AG04450 (cell line): ENCODE measurements at places on chromosomes 13 and 19. TPM values are rescaled to one million over a fixed set of nuclear protein-coding genes. Genes with fewer than 3 reads are reported as not detected.

FFAR1 gene
- not detected in 2 replicates for polyA plus RNA-seq

WTIP gene
- 27.2 and 32.1 TPM in 2 replicates for polyA plus RNA-seq

KIR3DL2 gene
- not detected in 2 replicates for polyA plus RNA-seq

MUC16 gene
- not detected in 2 replicates for polyA plus RNA-seq

CEACAM8 gene
- polyA plus RNA-seq: not detected in 2 replicates

CNOT3 gene
- polyA plus RNA-seq: 9.9 and 18.7 TPM in 2 replicates

ZNF681 gene
- 0.36 and 0.82 TPM in 2 replicates for polyA plus RNA-seq

GAPDHS gene
- polyA plus RNA-seq: not detected in 2 replicates

DNA sequence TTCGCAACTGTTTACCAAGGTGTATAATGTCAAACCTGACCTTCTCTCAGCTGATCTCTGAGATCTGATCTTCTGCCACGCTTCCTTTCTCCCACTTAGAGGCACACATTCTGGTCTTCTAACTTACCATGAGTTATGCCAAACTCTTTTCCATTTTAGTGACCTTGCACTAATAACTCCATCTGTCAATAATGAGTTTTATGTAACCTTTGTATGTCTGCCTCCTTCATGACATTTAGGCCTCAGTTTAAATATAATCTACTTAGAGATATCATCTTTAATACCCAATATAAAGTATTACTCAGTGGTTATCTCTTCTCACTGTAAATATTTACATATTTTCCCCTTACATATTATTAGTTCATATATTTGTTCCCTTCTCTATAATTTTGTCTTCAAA lies 827.5 kb upstream of the PCDH20 start:
- DNase-seq: no peak

DNA sequence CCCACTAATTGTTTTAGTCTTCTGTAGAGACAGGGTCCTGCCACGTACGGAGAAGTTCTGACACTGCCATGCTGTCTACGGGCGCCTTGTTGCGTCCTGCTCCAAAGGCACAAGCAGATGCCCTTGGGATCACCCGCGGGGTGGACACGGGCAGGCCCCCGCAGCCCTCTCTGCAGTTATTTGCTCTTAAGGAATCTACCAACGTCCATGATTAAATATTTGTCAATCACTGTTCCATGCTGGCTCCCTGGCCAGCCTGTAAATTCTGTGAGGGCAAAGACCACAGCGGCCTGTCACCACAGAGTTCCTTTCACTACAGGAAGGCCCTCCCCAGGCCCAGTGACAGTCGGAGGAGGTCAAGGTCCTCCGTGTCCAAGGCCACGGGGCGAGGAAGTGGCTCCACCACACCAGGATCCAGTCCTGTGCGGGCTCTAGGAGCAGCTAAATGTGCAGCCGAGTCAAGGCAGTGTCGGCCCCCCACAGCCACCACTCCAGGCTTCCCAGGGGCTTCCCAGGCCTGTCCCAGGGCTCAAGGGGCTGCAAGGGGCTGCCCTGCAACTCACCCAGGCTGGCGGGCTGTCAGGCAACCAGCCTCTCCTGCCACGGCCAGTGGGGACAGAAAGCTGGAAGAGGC lies 2.1 kb downstream of the RNF126 start:
- DNase-seq: no peak

DNA sequence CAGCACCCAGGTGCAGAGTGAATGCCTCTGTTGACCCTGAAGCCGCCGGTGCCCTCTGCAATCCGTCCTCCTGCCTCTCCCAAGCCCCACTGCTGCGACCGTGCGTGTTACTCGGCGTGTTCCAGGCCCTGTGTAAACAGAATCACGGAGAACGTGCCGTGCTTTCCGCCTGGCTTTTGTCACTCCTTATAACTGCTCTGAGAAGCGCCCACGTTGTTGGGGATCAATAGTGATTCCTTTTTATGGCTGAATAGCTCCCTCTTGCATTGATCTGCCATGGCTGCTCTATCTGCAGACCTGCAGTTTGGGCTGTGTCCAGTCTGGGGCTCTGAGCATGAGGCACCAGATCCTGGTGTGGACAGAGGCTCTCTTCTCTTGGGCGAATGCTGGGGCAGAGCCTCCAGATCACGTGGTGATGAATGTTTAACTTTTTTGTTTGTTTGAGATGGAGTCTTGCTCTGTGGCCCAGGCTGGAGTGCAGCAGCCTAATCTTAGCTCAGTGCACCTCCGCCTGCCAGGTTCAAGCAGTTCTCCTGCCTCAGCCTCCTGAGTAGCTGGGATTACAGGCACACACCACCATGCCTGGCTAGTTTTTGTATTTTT lies 15.8 kb downstream of the ADPRHL1 start:
- DNase-seq: no peak

DNA sequence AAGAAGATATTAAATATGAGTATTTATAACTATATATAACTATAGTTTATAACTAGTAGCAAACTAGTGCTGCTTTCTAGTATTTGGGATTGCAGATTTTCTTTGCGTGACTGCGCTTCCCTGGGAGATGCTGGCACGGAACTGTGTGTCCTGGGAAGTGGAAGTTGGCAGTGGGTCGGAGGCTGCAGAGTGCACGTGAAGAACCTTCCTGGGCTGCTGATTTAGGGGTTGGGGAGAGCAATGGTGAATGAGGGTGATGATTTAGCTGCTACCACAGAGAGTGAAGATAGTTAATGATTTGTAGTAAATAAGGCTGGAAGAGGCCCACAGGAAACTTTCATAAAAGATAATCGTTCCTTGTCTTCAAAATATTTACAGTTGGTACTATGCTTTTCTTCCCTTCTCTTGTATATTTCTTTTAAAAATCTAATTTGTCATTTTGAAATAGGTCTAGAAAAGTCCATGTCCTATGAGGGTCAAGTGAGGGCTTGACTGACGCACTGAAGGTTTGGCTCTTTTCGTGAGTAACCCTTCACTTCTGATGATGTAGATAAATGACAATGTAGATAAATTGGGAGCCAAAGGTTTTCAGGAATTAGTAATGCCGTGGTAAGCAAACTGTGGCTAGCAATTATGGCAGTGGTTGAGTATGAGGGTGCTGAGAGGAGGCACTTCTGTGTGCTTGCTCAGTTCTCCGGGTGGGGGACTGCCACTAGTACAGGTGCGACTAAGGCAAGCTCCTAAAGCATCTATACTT lies 3.0 kb upstream of the NAA16 start:
- DNase-seq: no peak

GRCh38 chr13:53200075-53200474 lies 171.5 kb downstream of the OLFM4 start:
- no peak for DNase-seq

GRCh38 chr19:51418707-51419106 lies 1.3 kb upstream of the SIGLEC10 start:
- DNase-seq: no peak

GRCh38 chr13:101289764-101290163 lies 126.5 kb downstream of the NALCN start:
- DNase-seq: peak; percentile 13

GRCh38 chr13:111241862-111242261 lies 78.6 kb upstream of the TEX29 start:
- no peak for DNase-seq

DNA sequence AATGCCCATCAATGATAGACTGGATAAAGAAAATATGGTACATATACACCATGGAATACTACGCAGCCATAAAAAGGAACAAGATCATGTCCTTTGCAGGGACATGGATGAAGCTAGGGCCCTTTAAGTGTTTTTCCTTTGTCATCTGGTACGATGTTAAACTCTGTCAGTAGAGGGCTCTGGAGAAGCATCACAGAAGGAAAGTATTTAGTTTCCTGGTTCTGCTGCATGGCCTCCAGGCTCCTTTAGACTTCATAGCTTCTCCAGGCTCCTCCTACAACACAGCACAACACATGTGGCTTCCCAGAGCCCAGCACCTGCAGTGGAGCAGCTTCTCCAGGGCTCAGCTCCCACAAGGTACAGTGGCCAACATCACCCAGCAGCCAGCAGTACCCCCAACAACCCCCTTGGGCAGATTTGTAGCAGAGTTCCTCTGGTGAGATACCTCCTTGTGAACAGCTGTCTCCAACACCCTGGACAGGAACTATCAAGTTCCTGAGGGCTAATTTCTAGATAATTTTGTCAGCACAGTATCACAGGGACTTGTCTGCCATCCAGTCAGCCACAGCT lies 63.4 kb downstream of the KCTD12 start:
- no peak for DNase-seq

DNA sequence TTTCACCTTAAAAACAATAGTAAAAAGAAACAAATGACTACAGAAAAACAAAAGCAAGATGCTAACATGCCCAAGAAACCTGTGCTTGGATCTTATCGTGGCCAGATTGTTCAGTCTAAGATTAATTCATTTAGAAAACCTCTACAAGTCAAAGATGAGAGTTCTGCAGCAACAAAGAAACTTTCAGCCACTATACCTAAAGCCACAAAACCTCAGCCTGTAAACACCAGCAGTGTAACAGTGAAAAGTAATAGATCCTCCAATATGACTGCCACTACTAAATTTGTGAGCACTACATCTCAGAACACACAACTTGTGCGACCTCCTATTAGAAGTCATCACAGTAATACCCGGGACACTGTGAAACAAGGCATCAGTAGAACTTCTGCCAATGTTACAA lies 6.0 kb downstream of the CKAP2 start:
- DNase-seq: no peak
